ENCODE measurements at places on chromosomes 16 and 17.

DNA sequence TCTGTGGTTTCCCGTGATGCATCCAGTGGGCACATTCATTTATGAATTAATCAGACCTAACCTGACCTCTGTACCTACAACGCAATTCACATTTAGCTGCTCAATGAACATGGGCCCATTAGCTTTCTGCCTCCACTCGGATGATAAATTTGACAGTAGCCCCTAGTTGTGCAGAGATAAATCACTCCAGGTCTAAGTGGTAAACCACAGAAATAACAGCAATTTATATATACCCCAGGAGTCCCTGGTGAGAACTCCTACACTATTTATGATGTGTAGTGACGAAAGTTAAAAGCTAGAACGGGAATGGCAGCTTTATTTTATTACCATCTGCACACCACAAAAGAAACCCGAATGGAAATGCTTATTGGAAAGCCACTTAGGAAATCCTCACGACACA is 371.5 kb downstream of the HAPSTR1 start:
- no peak for DNase-seq

- DNase-seq, result no peak
Measured at GRCh38 chr17:45428931-45429338, 3.7 kb downstream of the ARHGAP27 start.

DNA sequence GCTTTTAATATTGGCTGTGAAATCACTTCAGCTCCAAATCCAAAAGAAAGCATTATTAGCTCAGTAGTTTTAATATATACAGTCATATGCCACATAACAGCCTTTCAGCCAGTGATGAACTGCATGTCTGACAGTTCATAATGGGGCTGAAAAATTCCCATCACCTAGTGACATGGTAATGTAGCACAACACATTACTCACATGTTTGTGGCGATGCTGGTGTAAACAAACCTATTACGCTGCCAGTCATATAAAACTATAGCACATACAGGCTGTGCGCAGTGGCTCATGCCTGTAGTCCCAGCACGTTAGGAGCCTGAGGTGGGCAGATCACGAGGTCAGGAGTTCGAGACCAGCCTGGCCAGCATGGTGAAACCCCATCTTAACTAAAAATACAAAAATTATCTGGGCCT is 92.2 kb downstream of the TUBD1 start:
- no peak for DNase-seq

DNA sequence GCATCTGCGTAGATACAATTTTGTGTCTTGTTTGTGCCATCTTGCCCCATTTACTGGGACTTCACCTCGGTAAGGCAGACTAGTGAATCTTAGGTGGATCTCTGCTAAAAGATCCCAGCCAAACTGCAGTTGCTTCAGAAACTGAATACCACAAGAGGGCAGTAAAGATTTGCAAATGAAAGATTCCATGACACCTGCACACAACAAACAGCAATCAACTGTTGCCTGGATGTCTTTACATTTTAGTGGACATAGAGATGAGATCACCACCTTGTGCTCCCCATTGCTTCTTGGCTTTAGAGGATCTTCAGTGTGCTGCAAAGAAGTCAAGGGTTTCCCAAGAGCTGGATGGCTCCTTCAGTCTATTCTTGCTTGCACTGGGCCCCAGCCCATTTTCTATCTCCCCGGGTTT is 119.2 kb upstream of the CACNG5 start:
- no peak for DNase-seq

Data from esophagus muscularis mucosa (tissue), 4 donors.